T-helper 17 cell (primary cell): ENCODE measurements at places on chromosomes 12 and 14.

- no peak for DNase-seq
Observed at GRCh38 chr12:89468648-89469326, 55.8 kb downstream of the GALNT4 start.

DNA sequence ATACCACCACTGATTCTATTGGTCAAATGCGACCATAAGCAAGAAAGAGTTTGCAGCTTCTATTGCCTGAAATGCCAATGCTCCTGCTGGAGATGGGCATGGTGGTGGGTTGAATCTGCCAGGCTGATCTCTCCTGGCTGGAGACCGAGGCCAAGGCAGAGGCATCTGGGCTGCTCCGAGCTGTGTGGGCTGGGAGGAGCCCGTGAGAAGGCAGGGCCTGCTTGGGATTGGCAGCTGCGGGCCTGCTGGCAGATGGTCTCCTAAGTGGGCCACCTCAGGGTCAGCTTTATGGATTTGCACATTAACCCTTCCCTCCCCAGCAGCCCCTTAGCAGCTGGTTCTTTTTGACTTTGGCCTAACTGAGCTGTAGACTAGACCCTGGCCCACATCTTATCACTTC, 25.4 kb downstream of the SRRM4 start:
- no peak for DNase-seq

GRCh38 chr12:92255741-92256140, 110.1 kb upstream of the BTG1 start:
- DNase-seq, result no peak

- DNase-seq, result no peak
Observed at GRCh38 chr14:54026671-54027070, 70.0 kb upstream of the BMP4 start.

- DNase-seq, result no peak
Observed at GRCh38 chr12:54565986-54566544, 16.7 kb downstream of the PDE1B start.
